ENCODE measurements at places on chromosomes 7 and 10.
A peak's percentile ranks its signal among the peaks of the same experiment; 100 is the strongest.

DNA sequence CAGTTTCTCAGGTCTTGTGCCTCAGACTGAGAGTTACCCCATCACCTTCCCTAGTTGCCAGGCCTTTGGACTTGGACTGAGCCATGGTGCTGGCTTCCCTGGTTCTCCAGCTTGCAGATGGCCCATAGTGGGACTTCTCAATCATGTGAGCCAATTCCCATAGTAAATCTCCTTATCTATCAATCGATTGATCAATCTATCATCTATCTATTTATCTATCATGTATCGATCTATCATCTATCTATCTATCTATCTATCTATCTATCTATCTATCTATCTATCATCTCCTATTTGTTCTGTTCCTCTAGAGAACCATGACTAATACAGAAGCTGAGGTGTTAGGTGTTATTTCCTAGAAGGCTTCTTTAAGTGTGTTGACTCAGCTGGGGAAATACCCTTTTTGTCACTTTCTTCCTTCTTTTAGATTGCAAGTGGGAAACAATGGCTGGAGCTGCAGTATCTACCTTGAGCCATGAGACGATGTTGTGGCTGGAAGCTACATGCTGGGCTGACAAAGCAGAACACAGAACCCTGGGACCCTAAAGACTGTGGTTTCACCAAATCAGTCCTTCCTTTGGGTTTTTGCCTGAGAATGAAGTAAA is 234.7 kb upstream of the GLI3 start:
- DNase-seq, result no peak

DNA sequence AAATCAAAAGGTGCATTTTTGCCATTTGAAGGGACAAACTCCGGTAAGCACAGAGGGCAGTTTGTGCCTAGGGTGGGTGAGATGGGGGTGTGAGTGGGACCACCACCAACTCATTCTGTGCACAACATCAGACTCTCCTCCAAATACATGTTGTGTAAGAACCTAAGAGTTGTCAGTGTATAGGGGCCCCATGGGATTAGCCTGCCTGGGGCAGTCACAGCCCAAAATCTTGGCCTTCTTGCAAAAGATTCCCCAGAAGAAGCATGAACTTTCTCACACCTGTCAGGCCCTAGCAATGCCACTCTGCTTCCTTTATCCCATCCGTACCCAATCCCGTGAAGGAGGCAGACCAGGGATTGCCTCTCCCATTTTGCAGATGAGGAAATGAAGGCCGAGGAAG is 47.1 kb upstream of the NANOS1 start:
- DNase-seq, result no peak

GRCh38 chr10:103739039-103739764 is 116.2 kb downstream of the SH3PXD2A start:
- DNase-seq, result no peak

GRCh38 chr7:36979810-36980248 is 255.5 kb upstream of the AOAH start:
- DNase-seq, result no peak

DNA sequence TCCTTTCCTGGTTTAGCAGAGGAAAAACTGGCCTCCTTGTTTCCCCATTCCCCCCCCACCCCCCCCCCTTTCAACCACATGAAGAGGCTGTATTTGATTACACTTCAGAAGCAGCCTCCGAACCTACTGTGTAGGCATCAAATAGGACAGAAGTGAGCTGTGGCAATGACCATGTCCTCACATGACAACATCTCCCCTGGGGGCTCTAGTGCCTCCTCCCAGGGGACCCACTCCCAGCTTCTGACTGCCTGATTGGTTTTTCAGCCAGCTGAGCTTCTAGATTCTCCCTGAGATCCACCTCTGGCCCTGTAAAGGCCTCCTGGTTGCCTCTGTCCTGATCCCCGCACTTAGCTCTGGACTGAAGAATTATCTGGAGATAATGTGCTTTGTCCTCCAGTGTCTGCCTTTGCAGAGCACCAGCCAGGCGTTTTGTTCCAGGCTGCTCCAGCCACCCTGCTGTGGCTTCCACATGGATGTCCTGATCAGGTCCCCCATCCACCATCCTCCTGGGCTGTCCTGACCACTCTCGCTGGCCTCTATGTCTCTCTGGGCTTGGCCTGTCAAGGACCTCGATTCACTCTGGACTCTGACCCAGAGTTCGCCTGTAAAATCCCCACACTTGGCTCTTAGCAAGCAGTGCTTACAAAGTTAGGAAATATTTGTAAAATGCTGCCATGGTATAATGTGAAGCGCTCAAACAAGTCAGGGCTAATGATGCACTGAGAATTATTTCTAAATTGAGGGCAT is 42.4 kb upstream of the TOMM7 start:
- no peak for DNase-seq

DNA sequence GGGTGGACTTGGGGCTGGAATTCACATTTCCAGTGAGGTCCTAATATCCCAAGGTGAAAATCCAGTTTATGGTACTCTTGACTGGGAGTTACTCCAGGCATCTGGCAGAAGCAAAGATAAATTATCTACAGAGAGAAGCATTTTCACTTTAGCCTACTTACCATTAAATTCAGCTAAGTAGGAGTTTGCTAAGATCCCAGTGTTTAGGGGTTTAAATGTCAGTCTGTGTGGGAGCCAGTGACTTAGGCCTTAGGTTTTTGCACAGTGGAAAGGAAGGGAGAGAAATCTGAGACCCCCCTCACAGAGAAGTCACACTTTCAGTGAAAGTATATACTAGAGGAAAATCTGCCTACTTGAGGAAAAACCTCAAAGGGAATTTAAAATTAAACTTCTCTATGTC is 134.2 kb downstream of the IQUB start:
- no peak for DNase-seq

- DNase-seq, result no peak
These were observed 6.9 kb downstream of the PPP2R2D start for GRCh38 chr10:131907679-131908078.

GRCh38 chr7:121875203-121875602 is 2.2 kb downstream of the PTPRZ1 start:
- DNase-seq, result no peak

GRCh38 chr10:52820309-52820708 is 47.7 kb upstream of the MBL2 start:
- no peak for DNase-seq

DNA sequence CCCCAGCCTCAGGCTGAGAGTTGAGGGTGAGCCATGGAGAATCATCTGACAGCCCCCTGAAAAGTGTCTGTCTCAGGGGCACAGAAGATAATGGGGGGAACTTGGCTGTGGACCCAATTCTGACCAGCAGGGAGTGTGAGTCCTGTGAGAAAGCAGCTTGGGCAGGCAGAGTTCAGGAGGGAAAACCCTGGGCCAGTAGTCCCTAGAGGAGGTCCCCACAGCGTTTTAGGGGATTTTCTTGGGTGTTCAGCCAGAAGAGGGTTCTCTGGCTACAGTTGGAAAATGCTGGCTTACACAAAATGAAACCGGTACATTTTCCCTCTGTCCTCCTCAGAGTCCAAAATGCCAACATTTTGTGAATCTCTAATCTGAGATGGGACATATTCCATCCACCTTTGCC is 35.8 kb upstream of the TRIM8 start:
- DNase-seq, result no peak

- DNase-seq, result no peak
These were observed 26.9 kb upstream of the TMEM213 start for GRCh38 chr7:138770904-138771303.

- DNase-seq, result no peak
These were observed 173.8 kb downstream of the TRIL start for GRCh38 chr7:28784171-28784902.

GRCh38 chr10:29897999-29898716 is 161.2 kb downstream of the JCAD start:
- no peak for DNase-seq

- peak; percentile 78 for DNase-seq
These were observed 820 bp downstream of the WAC start for GRCh38 chr10:28533571-28534304.

GRCh38 chr7:32501522-32501921 is 6.2 kb downstream of the AVL9 start:
- DNase-seq, result no peak

- DNase-seq, result peak; percentile 94
These were observed 18.2 kb downstream of the POLL start for GRCh38 chr10:101569622-101570427.

GRCh38 chr10:53598914-53599313 is 826.3 kb upstream of the MBL2 start:
- no peak for DNase-seq

DNA sequence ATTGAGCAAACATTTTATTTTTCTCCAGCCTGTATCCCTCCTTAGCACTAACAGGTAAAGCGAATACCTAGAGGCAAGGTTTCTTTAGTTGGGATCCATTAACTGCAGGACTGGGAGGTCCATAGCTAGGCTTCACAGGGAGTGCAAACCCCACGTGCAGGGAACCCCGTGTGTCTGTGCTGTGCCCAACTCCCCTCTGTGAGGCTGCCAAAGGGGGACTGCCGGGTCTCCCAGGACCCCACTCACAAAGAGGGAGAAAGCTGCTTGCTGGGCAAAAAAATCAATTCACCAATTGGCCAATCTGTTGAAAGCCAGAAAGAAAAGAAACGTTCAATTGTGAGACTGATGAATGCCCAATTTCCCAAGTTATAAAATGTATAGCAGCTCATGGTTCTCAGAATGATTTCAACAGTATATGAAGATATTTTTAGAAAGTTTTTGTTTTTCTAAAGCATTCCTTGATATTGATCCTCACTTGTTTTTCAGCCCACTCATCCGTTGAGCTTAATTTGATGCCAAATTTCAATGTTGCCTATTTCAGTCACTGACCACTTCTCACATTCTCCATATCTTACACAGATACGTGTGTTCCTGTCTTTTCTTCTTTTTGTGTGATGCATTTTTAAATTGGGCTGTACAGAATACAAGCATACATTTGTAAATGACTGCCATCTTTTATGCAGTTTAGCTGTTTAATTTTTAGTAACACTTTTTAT is 202.7 kb upstream of the PRSS58 start:
- no peak for DNase-seq

- no peak for DNase-seq
These were observed 622.0 kb upstream of the PFKP start for GRCh38 chr10:2445370-2445769.

DNA sequence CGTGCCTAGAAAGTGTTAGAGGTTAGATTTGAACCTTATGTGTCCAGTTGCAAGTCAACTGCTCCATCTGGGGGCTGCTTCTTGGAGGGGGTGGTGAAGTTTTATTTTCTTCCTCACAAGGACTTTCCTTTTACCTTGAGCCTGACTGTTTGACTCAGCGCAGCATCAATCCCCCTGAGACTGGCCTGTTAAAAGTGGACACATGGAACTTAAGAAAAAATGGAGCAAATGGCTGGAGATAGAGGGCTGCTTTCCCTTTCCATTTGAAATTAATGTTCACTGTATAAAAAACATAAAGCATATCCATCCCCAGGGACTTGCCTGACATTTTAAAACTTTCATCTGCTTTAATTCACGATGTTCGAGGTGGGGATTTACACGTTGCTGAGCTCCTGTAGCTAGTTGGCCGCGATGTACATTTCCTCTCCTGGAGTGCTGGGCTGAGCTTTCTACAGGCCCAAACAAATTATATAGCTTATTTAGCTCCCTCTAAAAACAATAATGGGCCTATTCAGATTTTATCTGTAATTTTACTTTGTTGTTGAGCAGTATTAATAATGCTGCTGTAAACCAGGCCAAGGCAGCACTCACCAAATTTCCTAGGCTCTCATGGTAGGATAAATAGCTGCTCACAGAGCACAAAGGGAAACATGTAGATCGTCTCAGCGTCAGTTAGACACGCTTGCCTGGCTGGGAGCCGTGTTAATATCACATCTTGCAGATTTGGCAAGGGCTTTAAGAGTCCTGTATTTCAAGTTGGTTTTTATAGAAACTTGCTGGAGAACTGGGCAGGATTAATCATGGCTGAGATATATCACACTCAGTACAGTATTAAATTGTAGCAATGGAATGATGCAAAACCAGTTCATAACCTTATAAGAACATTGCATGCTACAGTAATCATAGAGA is 251.5 kb downstream of the LRMDA start:
- no peak for DNase-seq

DNA sequence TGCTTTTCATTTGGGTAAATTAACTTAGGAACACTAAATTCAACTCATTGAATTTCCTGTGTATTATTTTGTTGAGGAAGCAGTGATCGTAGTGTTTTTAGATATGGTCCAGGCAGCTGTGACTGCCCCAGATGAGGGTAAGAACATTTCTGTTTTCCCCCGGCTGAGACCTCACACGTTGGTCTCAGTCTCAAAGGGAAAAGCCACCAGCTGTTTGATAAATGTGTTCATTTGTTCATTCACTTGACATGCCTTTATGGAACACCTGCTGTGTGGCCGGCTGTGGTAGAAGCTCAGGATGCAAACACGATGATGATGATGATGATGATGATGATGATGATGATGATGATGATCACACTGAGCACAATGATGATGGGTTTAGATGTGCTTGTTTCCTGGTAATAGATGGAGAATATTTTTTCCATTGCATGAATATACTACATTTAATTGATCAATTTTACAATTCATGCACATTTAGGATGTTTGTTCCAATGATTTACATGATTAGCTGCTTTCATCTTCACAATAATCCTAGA is 125.6 kb upstream of the ZNF32 start:
- no peak for DNase-seq

All from stimulated activated effector memory CD8-positive, alpha-beta T cell treated with anti-CD3 and anti-CD28 coated beads, Interleukin-12 subunit alpha, Interleukin-12 subunit beta, amount 100 ng/mL, for 72 hours (primary cell).